ENCODE measurements at places on chromosomes 7 and 10.

- DNase-seq = no peak
These were observed 880 bp downstream of the RAMP3 start for GRCh38 chr7:45158471-45158870.

GRCh38 chr10:47237316-47238260 lies 62.4 kb upstream of the GDF10 start:
- no peak for DNase-seq

DNA sequence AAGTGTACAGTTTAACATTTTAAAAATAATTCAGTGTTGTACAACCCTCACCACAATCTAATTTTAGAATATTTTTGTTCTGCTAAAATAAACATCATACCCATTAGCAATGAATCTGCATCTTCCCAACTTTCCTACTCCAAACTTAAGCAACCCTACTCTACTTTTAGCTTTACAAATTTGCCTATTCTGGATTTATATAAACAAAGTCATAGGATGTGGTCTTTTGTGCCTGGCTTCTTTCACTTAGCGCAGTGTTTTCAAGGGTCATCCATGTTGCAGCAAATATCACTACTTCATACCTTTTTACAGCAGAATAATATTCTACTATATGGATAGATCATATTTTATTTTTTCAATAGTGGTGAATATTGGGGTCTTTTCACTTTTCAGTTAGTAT lies 18.9 kb downstream of the CALML3 start:
- no peak for DNase-seq

- no peak for DNase-seq
These were observed 118.3 kb downstream of the FAM53B start for GRCh38 chr10:124625831-124626238.

GRCh38 chr7:102953406-102953805 lies 40.6 kb downstream of the LRRC17 start:
- no peak for DNase-seq

DNA sequence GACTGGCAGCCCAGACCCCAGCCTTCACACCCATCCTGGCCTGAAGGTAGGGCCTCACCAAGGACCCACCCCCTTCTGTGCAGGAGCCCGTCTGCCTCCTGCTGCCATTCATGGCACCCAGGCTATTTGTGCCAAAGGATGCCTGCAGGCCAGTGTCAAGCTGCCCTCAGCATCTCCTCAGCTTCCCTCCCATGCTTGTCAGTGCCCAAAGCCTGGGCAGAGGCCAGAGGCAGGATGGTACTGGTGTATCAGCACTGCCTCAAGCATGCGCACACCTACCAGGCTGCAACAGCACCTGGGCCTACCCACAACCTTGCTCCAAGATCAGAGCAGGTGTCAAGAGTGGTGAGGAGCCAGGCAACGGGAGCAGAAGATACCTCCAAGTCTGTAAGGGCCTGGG lies 27.6 kb downstream of the SFTPA1 start:
- DNase-seq = no peak

DNA sequence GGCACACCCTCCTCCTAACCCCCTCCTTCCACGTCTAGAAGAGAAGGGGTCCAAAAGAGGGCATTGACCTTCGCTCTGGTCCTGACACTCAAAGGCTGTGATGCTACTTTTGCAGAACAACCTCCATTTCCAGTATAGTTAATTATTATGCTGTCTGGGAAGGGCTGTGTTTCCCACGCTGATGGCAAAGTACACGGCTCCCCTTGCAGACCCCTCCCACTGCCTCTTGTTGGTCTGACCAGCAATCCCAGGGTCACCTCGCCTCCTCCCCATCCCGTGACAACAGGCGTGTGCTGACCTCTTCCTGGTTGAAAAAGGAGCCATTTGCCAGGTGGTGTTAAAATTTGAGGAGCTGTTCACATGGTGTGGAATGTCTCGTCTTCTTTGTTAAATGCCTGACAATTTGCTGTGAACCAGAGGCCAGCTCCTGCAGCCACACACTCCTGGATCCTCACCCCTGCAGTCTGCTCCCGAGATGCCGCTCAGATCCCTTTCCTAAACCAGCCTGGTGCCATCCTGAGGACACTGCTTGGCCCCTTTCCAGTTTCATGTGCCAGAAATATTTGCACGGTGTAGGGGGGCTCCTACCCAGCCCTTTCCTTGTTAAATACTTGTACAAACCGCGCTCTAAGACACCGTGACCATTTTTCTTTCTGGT lies 321.7 kb downstream of the WDR37 start:
- DNase-seq = no peak

DNA sequence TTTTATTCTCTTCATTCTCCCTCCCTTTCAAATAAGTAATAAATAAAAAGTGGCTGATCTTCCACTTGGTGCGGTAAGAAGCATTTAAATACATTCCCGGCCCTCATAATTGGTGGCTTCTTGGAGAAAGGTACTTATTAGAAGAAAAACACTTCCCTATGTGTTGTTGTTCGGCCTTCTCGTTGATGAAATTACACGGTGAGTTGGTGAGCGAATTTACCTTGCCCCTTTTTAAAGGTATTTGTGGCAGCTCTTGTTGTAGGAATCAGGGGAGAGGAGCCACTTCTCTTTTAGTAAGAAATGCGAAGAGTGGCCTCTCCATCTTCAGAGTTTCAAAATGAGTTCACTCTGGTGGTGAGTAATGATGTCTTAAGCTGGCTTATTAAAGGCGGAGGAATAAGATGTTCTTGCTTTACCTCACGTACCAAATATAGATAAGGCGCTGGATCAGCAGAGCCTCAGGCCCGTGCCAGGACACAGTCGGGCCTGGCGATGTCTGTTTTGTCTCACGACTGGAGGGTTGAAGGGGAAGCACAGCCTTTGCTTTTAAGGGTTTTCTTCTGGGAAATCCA lies 135.9 kb downstream of the CUX1 start:
- no peak for DNase-seq

DNA sequence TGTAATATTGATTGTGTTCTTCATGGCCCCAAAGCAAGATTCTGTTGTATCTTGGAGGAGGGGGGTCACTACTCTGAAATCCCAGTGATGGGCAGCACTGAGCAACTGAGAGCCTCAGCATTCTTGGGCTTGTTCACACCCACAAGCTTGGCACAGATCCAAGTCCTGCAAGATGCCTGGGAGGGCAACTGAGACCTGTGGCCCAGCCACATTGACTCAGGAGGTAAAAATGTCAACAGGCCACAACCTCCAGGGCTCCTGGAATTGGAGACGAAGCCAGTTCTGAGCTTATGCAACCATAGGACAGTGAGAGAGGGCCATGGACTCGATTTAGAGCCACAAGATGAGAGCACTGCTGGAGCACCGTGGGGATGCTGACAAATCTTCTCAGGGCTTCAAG lies 3.1 kb upstream of the DOCK1 start:
- no peak for DNase-seq

DNA sequence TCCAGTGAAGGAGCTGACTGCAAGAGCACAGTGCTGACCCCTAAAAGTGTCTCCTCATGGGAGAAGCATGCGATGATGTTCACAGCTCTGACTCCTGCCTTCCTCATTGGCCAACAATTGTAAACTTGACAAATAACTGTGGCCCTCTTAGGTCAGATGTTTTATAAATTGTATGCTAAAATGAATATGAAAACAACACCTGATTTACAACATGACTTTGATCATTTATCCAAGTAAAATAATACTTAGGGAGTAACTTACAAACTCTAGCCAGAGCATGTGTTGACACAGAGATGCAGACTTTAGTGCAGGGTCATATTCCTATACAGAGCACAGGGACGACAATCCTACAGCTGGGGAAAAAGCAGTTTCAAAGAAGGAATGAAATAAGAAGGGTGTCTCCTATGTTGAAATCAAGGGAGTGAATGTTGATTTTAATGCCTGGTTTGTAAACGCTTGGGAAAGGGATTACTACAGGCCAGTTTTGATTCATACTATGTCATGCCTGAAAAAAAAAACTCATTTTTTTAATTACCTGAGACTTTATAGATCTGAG lies 391.4 kb upstream of the AKR1E2 start:
- no peak for DNase-seq

DNA sequence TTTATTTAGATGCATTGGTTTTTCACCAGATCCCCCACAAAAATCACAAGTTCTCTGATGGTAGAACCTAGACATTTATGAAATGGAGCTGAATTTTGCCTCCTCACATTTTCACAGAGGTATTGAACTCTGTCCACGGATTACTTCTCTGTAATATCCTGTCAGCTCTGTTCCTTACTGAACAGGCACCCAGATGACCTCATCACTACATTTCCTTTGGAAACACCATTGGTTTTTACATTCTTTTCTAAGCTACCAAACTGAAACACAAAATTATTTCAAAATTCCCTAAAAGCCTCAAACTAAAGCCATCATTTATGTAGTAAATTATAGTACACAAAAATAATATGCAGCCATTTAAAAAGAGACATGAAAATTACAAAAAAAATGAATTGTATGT lies 98.3 kb upstream of the KCNIP2 start:
- DNase-seq = no peak

DNA sequence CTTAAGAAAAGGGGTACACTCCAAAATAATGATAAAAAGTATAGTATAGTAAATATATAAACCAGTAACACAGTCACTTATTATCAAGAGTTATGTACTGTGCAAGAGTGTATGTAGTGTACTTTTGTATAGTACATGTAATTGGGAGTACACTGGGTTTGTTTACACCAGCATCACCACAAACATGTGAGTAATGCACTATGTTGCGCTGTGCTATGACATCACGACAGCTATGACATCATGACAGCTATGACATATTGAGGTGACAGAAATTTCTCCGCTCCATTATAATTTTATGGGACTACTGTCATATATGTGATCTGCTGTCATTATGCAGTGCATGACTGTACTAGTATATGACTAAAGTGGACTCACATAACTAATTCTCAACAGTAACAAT lies 84.6 kb downstream of the KMT2C start:
- no peak for DNase-seq

GRCh38 chr7:151597541-151598444 lies 78.1 kb upstream of the RHEB start:
- no peak for DNase-seq

DNA sequence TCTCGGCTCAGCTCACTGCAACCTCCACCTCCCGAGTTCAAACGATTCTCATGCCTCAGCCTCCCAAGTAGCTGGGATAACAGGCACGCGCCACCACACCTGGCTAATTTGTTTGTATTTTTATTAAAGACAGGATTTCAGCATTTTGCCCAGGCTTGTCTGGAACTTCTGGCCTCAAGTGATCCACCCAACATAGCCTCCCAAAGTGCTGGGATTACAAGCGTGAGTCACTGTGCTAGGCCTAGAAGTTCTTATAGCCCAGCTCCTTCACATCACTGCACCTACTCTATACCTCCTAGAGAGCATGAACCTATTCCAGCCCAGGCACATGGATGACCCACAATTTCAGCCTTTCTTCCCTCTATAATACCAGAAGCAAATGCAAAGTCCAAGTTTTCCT lies 1.3 kb upstream of the BLOC1S2 start:
- no peak for DNase-seq

DNA sequence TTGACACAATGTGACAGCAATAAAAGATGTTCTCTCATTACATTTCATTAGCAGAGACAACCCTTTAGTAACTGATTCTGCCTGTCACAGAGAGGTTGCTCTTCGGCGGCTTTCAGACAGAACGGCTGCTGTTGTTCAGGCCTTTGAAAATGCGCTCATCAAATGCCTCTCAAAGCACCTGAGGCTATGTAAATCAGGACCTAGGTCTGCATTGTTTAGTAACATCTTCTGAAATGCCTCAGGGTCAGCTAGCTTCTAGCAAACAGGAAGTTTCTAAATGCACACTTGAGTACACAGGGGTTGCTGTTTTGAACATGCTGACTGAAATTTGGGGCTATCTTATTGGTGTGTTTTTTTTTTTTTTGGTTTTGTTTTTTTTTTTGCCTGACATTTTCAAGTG lies 143.3 kb upstream of the DKK1 start:
- no peak for DNase-seq

- DNase-seq = peak; percentile 56
These were observed 855 bp upstream of the PALD1 start for GRCh38 chr10:70477661-70478162.

- no peak for DNase-seq
These were observed 6.8 kb upstream of the GJD4 start for GRCh38 chr10:35598379-35598778.

DNA sequence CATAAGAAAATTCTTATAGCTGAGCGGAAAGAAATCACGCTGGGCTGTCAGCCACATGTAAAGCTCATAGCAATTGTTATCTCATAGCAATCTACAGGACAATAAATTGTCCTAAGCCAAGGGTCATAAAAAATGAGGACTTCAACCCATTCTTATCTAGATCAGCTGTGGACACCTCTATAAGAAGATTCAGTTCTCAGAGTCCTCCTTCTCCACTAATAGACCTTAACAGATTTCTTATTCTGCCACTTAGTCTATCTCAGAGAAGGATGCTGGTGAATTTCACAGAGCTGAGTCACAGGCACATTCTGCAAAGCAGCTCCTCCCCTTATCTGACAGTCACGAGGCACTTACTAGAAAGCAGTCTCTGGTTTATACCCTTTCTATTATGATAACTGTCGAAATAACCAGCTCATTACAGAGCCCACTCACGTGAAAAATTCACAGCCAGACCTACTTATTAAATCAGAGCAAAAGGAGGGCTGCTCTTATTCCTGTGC lies 185.3 kb upstream of the PCLO start:
- no peak for DNase-seq

DNA sequence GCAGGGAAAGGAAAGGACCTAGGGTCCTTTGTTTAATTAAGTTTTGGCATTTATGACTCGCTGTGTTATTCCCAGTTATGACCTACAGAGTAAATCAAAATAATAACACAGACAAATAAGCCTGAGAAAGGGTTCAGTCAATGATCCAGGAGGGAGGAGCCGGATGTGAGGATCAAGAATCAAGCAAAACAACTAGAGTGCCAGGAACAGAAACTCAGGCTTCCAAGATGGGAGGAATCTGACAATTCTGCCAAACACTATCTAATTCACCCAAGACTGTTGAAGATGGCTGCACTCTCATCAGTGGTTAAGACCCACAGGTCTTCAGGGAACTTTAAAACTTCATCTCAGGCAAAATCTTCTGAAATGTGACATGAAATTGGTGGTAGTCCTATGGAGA lies 50.3 kb upstream of the PIP4K2A start:
- no peak for DNase-seq

DNA sequence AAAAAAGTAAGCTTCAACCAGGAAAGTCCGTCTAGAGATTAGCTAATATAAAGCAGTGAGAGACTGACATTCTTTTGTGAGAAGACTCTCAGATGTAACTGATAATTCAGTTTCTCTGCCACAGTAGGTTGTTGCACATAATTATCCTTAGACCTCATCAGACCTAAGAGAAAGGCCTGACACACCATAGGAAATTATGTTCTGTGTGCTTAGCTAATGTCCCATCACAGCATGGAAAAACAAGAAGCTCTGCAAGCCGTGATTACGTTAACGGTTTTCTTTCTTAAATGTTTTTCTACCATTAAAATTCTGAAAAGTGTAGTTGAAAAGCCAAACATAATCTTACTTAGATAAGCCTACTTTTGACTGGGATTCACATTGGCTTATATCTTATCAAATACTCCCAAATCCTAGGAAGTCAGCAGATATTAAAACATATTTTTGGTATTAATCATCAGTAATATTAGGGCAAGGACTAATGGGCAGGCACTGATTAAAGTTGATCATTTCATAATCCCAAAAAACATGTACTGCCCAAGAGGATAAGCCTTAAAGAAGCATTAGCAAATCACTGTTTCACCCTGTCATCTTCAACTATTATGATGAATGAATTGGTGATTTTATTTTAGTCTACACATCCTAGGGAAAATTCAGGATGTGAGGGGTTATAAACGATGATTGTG lies 5.2 kb downstream of the CSTF2T start:
- no peak for DNase-seq

GRCh38 chr10:103921750-103922195 lies 3.8 kb upstream of the STN1 start:
- DNase-seq = no peak

All from stimulated activated CD4-positive, alpha-beta T cell treated with anti-CD3 and anti-CD28 coated beads, TNF-alpha, amount 100 ng/mL, for 1 hour (primary cell).